ENCODE measurements at places on chromosomes 6 and 20.

- DNase-seq = no peak
Measured at GRCh38 chr6:126761854-126762253, 356.6 kb upstream of the RSPO3 start.

DNA sequence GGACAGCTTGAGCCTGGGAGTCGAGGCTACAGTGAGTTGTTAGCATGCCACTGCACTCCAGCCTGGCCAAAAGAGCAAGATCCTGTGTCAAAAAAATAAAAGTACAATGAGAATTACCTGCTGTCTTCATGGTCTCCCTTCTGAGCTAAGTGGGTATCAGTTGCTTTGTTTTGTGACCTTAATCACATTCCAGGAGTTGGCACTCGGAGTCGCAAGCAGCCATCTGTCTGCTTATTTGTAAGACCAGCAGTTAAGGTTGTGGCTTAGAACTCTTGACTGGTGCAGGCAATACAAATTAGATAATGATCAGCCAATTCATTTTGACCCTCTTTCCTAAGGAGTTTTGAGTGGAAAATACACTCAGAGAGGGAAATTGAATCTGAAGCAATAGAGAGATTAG lies 114.0 kb downstream of the MYO6 start:
- no peak for DNase-seq

GRCh38 chr6:152173321-152173720 lies 365.8 kb downstream of the ESR1 start:
- DNase-seq = no peak

DNA sequence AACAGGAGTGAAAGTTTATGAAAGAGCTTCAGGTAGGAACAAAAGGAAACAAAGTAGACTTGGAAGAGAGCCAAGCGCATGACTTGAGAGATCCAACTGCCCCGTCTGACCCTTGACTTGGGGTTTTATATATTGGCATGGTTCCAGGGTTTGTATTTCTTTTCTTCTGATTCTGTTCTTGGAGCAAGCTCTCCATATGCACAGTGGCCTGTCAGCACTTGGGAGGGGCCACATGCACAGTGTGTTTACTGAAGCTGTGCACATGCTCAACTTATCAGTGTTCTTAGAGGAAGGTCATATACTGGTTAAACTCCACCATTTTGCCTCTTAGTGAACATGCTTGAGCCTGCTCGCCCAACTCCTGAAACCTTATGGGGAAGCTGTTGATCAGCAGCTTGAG lies 953.7 kb downstream of the TFAP2A start:
- DNase-seq = no peak

DNA sequence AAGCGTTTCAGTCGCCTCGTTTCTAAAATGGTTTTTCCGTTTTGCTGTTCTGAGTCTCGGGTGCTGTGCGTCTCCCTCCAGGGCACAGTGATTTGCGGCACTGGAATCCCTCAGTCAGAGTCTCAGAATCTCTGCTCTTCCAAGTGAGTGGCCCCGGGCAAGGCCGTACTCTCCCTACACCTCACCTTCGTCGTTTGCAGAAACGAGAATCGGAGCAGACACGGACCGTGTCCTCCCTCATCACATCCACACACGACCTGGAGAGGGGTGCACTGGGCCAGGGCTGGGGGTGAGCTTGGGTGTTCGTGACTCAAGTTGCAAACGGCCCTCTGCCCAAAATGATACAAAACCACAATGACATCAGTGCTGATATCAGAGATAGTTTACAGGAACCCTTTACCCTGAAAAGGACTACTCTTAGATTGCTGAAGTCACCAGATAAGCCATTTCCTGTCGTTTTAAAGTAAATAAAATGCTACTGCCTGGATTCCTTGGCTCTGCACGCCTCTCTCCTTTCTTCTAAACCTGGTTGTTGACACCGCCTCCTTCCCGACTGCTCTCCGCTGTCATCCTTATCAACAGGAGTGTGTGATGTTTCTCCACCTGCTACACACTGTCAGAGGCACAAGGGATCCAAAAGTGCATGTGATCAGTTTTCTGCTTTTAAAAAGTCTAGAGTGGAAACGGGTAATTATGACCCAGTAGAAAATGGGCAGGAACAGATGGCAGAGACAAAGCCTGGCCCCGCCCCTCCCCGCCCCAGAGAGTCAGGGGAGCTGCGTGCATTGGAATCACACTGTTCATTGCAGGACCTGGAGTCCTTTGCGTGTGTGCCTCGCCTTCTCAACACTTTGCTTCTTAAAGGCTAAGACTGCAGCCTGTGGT lies 38.4 kb downstream of the KIF25 start:
- peak; percentile 37 for DNase-seq

GRCh38 chr6:12605888-12606345 lies 110.7 kb upstream of the PHACTR1 start:
- DNase-seq = no peak

DNA sequence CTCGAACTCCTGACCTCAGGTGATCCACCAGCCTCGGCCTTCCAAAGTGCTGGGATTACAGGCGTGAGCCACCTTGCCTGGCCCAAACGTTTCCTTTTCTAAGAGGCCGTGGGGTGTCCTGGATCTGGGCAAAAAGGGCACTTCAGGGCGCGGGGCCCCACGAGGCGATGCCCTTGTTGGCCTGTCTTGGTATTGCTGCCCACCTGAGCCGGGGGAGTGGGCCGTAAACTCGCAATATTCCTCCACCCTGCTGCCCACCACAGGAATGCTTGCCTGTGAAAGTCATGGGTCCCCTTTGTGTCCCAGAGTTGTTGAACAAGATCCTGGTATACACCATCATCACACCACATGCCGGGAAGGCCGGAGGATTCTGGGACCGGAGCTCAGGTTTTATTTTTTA lies 49.0 kb downstream of the SSR1 start:
- no peak for DNase-seq

DNA sequence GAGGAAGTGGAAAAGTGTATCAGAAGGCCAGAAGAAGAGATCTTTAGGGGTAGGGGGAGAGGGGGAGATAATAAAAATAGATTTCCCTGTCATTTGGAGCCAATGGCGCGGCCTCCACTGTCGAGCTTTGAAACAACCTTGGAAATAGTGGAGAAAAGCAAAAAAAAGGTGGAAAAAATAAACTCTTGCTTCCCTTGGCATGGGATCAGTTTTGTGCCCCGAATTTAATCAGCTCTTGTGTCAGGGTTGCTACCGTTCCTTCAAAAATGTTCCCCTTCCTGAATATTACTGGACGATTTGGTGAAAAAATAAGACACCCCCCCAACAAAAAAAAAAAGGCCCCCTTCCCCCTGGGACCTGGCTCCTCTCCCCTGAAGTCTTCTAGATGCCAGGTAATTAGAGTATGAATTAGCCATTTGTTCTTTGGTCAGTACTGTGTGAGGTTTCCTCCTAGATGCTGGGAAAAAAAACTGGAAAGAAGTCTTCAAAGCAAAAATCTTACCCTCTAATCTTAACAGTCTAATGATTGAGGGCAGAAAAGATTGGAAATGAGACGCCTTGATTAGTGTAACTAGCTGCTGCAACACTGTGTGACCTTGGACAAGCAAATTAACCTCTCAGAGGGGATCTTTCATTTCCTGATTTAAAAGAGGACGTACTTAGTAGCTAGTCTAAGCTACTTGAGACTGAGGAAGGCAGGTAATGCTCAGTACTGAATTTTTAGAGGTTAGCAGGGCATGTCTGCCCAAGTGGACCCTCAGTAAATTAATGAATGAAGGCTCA lies 872 bp upstream of the RBM39 start:
- DNase-seq = no peak

GRCh38 chr6:157268835-157269234 lies 54.5 kb downstream of the TMEM242 start:
- no peak for DNase-seq

DNA sequence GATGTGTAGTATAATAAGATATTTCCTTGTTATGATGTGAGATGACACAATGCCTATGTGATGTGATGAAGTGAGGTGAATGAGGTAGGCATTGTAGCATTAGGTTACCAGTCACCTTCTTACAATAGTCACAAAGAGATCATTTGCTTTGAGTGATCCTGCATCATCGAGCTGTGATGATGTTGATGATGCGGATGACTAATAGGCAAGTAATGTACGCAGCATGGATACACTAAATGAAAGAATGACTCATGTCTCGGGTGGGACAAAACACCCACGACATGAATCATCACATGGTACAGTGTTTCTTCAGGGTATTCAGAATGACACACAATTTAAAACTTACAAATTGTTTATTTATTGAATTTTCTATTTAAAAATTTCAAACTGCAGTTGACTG lies 806.3 kb upstream of the GJE1 start:
- no peak for DNase-seq

DNA sequence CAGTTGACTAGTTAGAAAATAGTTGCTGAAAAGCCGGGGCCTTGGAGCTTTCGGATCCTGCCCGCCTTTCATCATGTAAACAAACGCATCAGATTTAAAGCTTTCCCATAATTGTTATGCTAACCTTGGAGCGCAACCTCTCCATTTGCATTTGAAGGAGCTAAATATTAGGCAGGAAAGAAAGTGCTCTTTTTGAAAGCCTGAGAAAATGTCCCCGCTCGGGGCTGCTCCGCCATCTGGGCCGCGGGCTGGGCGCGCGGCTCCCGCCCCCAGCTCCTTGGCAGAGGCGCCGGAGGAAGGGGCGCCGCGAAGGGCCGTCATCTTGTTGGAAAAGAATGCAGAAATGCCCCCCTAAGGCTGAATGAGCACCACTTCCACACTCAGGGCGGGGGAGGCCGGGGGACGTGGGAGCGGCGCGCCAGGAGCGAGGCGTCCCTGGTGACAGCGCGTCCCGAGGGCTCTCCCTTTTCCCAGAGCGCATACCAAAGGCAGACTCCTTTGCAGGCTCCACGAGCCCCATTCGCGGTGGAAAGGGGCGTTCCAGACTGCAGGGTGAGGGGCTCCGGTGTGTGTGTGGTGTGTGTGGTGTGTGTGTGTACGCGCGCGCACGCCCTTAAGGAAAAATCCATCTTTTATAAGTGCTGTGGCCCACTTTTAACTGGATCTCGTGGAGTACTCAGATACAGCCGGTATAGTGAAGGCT lies 145.6 kb upstream of the ID4 start:
- DNase-seq = no peak

DNA sequence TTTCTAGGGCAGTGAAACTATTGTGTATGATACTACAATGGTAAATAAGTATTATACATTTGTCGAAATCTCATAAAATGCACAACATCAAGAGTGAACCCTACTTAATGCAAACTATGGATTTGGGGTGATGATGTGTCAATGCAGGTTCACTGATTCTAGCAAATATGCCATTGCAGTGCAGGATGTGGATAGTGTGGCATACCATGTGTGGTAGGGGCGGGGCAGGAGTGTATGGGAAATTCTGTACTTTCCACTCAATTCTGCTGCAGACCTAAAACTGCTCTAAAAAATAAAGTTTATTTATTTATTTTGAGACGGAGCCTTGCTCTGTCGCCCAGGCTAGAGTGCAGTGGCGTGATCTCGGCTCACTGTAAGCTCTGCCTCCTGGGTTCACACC lies 44.3 kb downstream of the ABHD12 start:
- no peak for DNase-seq

DNA sequence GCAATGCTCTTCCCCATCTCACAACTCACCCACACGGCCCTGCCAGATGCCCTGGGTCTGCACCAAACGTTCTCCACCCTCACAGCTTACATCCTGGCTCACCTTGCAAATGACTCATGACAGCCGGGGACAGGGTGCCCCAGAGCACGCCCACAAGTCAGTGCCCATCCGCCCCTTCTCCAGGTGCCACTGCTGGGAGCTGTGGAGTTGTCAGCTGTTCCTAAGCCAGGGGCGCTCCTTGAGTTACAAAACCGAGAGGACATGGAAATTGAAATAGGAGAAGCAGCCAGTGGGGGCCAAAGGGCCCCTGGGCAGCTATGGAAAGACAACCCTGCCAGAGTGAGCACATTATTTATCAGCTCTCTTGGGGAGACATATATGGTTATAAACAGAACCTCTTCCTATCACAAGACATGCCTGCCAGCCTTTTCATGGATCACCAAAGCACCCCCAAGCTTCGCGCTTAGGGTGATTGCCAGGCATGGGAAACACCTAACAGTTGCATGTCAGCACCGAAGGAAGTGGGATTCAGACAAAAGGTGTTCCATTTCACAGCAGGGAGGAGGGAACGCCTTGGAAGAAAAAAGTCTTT lies 236.8 kb downstream of the LY86 start:
- DNase-seq = peak; percentile 17

GRCh38 chr20:17084909-17085308 lies 141.9 kb upstream of the PCSK2 start:
- no peak for DNase-seq

- no peak for DNase-seq
Measured at GRCh38 chr20:5735845-5736510, 14.2 kb upstream of the SHLD1 start.

DNA sequence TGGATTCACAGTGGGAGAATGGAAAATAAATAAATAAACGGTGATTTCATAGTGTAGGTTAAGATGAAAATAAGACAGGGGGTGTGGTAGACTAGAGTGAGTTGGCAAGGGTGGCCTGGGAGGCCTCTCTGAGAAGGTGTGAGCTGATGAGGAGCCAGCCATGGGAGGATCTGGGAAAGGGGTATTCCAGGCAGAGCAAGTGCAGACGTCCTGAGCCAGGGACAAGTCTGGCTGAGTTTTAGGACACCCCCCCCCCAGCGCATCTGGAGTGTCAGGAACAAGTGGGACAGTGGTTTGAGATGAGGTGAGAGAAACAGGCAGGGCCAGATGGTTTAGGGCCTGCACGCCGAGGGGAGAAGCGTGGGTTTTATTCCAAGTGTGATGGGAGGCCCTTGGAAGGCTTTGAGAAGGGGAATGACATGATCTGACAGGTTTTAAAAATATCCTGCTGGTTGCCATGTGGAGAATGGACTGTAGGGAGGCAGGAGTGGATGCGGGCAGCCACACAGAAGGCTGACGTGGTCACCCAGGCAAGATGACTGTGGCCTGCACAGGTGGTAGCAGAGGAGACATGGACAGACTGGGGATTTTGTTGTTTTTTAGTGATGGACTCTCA lies 21.1 kb upstream of the CCM2L start:
- DNase-seq = no peak

- no peak for DNase-seq
Measured at GRCh38 chr6:123091091-123091895, 95.3 kb downstream of the CLVS2 start.

DNA sequence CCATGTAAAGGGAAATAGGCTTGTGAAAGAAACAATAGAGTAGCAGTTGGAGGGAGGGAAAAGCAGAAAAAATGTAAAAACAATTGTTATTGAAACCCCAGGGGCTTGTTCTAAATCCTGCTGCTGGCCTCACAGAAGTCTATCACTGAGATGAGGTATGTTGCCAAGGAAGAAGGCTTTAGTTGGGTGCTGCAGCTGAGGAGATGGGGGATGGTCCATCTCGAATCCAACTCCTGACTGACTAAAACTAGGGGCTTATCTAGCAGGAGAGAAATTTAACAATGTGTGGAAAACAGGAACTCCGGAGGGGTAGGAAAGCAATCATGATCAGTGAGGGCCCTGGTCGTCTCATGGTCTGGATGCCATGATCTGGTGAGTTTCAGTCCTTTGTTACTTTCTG lies 225.0 kb upstream of the EXOC2 start:
- DNase-seq = no peak

- DNase-seq = no peak
Measured at GRCh38 chr6:129744201-129744879, 34.4 kb upstream of the ARHGAP18 start.

GRCh38 chr20:13510837-13511488 lies 127.8 kb downstream of the TASP1 start:
- DNase-seq = no peak

Measured in HuH-7.5 (cell line).